ENCODE measurements at places on chromosomes 3 and 15.

GRCh38 chr15:23877502-23878412 lies 190.7 kb upstream of the NDN start:
- peak; percentile 93 for DNase-seq

DNA sequence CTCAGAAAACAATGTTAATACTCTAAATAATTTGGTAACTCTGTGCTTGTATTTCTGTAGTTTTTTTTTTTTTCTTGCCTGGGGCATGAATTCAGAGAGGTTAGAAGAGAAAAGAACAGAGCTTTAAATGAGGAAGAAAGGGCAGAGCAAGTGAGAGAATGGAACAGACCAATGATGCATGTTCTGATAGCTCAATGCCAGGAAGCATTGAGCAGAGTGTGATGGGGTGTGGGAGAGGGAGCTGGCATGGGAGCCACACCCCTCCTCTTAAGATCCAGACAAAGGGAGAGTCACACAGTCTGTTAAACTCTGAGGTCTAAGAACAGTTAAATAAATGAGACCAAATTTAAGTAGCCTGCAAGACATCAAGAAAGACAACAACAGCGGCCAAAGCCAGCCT lies 538.6 kb downstream of the TUSC7 start:
- peak; percentile 38 for DNase-seq

GRCh38 chr3:41241161-41241560 lies 41.9 kb downstream of the CTNNB1 start:
- no peak for DNase-seq

- DNase-seq = no peak
These were observed 9.8 kb upstream of the SNRPN start for GRCh38 chr15:24944954-24945353.

GRCh38 chr3:174132006-174132405 lies 727.1 kb upstream of the NAALADL2 start:
- no peak for DNase-seq

- DNase-seq = no peak
These were observed 30.4 kb downstream of the NXPE3 start for GRCh38 chr3:101809178-101810021.

DNA sequence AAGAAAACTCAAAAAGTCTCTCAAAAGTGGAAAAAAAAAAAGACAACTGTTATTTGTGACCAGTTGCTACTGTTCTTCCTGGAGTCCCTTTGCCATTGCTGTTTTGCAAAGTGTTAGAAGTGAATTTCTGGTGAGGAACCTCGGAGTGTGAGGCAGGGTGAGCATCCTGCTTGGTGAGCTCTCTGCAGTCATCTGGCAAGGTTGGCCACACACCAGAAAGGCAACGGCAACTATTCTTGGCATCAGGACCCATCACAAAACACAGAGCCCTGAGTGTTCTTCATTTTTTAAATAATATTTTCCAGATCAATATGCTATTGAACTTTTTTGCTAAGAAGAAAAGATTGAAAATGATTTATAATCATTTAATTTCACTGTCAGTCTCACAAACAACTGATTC lies 60.7 kb downstream of the CGNL1 start:
- DNase-seq = no peak

DNA sequence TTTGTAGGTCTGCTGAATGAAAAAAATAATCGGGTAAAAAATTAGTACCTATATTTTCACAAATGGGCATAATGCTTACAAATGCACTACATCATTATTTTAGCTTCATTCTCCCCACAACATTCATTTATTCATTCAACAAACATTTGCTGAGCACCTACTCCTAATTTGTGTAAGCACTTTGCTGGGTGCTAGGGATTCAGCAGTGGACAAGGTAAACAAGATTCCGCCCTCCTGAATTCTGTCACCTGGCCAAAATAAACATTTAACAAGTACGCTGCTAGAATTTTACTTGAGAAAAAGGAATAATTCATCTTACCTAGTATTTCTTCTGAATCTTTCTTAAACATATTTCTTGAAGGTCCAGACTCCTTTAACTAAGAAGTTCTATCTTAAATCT lies 72.1 kb downstream of the TIGIT start:
- no peak for DNase-seq

GRCh38 chr3:108127301-108127988 lies 36.6 kb upstream of the CD47 start:
- peak; percentile 27 for DNase-seq

- no peak for DNase-seq
These were observed 44.9 kb downstream of the OXSR1 start for GRCh38 chr3:38210141-38210757.

GRCh38 chr3:59540241-59540640 lies 490.4 kb upstream of the CFAP20DC start:
- no peak for DNase-seq

DNA sequence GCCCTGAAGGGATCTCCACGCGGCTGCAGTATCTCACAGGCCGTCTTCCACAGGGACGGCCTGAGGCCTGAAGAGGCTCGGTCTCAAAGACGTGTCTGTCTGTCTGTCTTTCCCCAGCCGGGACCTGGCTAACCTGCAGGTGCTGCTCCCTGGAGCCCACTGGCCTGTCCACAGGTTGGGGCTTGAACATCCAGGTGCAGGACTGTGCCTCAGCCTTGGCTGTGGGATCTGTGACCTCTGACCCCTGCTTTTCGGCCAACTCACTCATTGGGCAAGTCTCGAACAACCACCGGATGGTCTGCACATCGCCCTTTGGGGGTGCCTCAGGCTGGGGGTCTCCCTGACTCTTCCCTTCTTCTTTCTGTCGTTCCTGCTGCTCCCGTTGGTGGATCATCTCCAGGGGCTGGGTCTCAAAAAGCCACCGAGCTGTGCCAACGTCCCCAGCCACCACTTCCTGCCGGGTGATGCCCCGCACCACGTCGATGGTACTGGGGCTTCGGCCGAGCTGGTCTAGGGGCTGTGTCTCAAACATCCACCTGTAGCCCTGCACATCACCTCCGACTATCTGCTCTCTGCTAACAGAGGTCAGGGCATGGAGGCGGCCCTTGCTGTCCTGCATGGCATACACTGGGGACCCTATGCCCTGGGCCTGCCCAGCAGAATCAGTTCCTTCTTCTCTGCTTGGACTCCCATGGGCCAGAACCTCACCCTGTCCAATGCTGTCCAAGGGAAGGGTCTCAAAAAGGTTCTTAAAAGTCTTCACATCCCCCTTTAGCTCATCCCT lies 4.8 kb downstream of the XIRP1 start:
- DNase-seq = no peak

- DNase-seq = peak; percentile 52
These were observed 34.1 kb downstream of the ZNF710 start for GRCh38 chr15:90035095-90035839.
